ENCODE measurements at places on chromosomes 2 and 18. TPM values are rescaled to one million over a fixed set of nuclear protein-coding genes. Genes with fewer than 3 reads are reported as not detected.

DNA sequence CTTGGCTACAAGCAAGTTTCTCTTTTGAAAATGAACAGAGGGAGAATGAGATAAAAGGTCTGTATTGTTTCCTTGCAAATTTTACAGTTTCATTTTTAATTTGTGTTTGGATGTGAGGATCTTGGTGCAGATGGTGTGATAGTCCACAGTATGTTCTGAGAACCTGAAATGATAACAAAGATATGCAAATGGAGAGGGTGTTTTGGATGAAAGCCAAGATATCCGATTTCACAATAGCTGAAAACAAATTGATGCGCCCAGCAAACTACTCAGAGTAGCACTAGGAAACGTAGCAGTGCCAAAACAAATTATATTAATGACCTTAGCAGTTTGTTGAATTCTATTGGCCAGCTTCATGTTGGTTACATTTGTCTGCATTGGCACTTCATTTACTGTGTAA lies 683.5 kb downstream of the TMEM182 start:
- no peaks in the 10 kb centered on the region for H3K36me3 ChIP-seq
- no peak overlapping the region for H3K27ac ChIP-seq
- no peak overlapping the region for H3K4me3 ChIP-seq
- no peaks in the 10 kb centered on the region for H3K4me1 ChIP-seq
- H3K27me3 ChIP-seq = no peaks in the 10 kb centered on the region

FOXD4L1 gene
- total RNA-seq = under 0.01 TPM

- no peak for DNase-seq
- no peaks in the 10 kb centered on the region for H3K27me3 ChIP-seq
- no peak overlapping the region for H3K4me3 ChIP-seq
- H3K4me1 ChIP-seq = peaks cover 34% of the 10 kb centered on the region
- H3K27ac ChIP-seq = peak overlapping the region; percentile 73
These were observed 315.2 kb upstream of the ZEB2 start for GRCh38 chr2:144834998-144835633.

- H3K36me3 ChIP-seq = no peaks in the 10 kb centered on the region
- DNase-seq = no peak
- peaks cover 5% of the 10 kb centered on the region for H3K4me1 ChIP-seq
These were observed 118.7 kb downstream of the KLHL29 start for GRCh38 chr2:23503682-23504081.

CIB4 gene
- total RNA-seq = not detected

CEP192 gene
- 29.8 TPM for total RNA-seq

HOXD13 gene
- not detected for total RNA-seq

HSBP1L1 gene
- total RNA-seq = 9.4 TPM

DNA sequence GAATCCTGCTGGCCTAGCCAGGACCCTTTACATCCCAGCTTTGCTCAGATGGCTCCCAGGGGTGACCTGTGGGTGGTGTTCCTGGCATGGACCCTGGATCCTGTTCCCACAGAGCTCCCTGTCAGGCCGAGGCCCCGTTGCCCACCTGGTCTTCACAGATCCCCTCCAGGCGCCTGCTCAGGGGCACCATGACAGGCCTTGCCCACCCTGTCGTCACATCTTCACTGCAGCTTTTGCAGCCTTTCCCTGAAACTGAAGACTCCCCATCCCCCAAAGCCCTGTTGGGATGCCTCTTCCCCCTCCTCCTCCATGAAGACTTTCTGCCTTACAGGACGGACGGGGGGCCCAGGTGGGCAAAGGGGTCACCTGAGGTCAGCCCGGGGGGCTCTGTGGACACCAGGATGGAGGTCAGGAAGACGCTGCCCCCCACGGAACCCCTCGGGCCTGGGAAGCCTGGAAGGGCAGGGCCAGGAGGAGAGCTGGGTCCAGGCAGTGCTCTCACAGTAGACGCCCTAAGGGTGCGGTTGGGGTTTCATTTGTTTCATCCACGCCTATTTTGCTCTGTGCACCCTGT lies 13.0 kb upstream of the KIF1A start:
- H3K36me3 ChIP-seq = no peaks in the 10 kb centered on the region
- H3K4me3 ChIP-seq = no peak overlapping the region
- peaks cover 14% of the 10 kb centered on the region for H3K4me1 ChIP-seq
- H3K27ac ChIP-seq = no peak overlapping the region

DNA sequence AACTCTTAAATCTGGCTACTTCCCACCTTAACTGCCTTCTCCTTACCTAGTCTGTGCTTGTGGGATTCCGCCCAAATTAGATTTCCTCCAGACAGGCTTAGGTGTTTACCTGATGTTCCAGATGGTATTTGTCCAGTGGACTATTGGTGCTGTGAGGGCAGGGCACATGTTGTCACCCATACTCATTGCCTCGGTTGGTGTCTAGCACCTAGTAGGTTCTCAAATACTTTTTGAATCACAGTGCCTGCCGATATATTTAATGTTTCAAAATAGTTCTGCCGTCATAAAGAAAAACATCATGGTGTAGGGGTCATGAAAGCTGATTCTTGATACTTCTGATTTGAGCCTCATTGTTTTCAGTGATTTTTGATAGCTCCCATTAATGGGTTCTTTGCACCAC lies 1.1 kb downstream of the SEPTIN2 start:
- no peak for DNase-seq
- H3K4me1 ChIP-seq = peaks cover 50% of the 10 kb centered on the region
- H3K27me3 ChIP-seq = no peaks in the 10 kb centered on the region
- H3K27ac ChIP-seq = peak overlapping the region; percentile 91
- H3K36me3 ChIP-seq = peaks cover 6% of the 10 kb centered on the region

DNA sequence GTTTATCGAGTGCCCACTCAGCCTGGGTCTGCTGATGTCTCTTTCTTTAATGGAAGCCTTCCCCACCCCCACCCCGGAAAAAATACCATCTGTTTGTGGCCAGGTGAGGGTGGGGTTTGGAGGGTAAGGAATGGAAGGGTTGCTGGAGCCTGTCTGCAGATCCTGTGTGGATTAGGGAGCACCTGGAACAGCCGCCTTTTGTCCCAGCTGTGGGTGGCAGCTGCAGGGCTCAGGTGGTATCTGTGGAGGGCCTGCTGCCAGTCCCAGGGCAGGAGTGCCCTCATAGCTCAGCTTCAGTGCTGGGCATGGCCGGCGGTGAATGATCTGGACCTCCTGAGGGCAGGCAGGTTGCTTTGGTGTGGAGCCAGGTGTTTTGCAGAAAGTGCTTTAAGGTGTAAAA lies 45.3 kb downstream of the IMPA2 start:
- H3K36me3 ChIP-seq = no peaks in the 10 kb centered on the region
- H3K27me3 ChIP-seq = no peaks in the 10 kb centered on the region
- no peaks in the 10 kb centered on the region for H3K4me1 ChIP-seq

- H3K36me3 ChIP-seq = no peaks in the 10 kb centered on the region
- no peaks in the 10 kb centered on the region for H3K4me1 ChIP-seq
- no peak overlapping the region for H3K4me3 ChIP-seq
- H3K27ac ChIP-seq = no peak overlapping the region
- H3K27me3 ChIP-seq = no peaks in the 10 kb centered on the region
- no peak for DNase-seq
These were observed 143.0 kb upstream of the SOX11 start for GRCh38 chr2:5548991-5549715.

CD28 gene
- not detected for total RNA-seq

- H3K36me3 ChIP-seq = no peaks in the 10 kb centered on the region
- no peak overlapping the region for H3K4me3 ChIP-seq
- DNase-seq = no peak
- no peak overlapping the region for H3K27ac ChIP-seq
- H3K4me1 ChIP-seq = no peaks in the 10 kb centered on the region
These were observed 120.0 kb upstream of the FSIP2 start for GRCh38 chr2:185618625-185619024.

DNA sequence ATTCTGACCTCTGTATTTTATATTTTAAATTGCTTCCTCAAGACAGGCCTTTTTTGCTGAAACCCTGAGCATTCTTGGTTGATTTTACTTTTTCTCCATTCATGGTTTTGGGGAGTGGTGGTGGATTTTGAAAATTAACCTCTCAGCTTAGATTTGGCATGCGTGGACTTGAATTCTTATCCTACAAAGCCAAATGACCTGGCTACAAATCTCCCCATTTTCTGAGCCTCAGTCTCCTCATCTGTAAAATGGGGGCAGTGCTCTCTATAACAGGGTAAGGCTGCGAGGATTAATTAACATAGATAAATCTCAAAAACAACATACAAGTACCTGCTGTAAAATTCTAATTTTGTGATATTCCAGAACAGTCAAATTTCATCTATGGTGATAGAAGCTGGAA lies 103.4 kb upstream of the CDCA7 start:
- no peak for DNase-seq
- H3K4me1 ChIP-seq = no peaks in the 10 kb centered on the region
- H3K4me3 ChIP-seq = no peak overlapping the region
- H3K36me3 ChIP-seq = no peaks in the 10 kb centered on the region
- H3K27me3 ChIP-seq = no peaks in the 10 kb centered on the region

GRCh38 chr2:75155115-75155514 lies 44.2 kb downstream of the TACR1 start:
- no peak overlapping the region for H3K4me3 ChIP-seq
- H3K27ac ChIP-seq = no peak overlapping the region
- H3K4me1 ChIP-seq = no peaks in the 10 kb centered on the region
- DNase-seq = no peak
- H3K27me3 ChIP-seq = no peaks in the 10 kb centered on the region
- no peaks in the 10 kb centered on the region for H3K36me3 ChIP-seq

DNA sequence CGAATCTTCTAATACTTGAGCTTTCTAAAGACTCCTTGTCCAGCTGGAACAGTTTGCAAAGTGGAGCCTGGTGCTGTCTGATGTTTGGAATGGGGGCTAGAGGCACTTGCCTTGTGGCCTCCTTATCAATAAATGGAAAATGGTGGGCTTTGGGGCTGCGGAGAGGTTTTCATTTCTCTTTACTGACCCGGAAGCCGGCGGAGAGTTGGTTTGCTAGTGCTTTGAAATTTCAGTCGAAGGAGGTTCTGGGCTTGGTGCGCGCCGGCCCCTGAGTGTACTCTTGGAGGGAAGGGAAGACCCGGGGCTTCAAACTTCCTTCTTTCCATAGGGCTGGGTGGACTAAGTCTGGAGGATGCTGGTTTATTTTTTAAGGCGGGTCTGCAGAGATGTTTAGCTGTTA lies 714 bp downstream of the RPIA start:
- no peaks in the 10 kb centered on the region for H3K27me3 ChIP-seq
- peaks cover 15% of the 10 kb centered on the region for H3K4me1 ChIP-seq
- H3K36me3 ChIP-seq = no peaks in the 10 kb centered on the region

- peak overlapping the region; percentile 93 for H3K27ac ChIP-seq
- DNase-seq = peak; percentile 93
- H3K4me3 ChIP-seq = peak overlapping the region; percentile 75
- H3K27me3 ChIP-seq = no peaks in the 10 kb centered on the region
- no peaks in the 10 kb centered on the region for H3K36me3 ChIP-seq
These were observed 11.5 kb downstream of the TEX44 start for GRCh38 chr2:231604101-231604684.

STARD6 gene
- not detected for total RNA-seq

ANKRD62 gene
- total RNA-seq = not detected

DNA sequence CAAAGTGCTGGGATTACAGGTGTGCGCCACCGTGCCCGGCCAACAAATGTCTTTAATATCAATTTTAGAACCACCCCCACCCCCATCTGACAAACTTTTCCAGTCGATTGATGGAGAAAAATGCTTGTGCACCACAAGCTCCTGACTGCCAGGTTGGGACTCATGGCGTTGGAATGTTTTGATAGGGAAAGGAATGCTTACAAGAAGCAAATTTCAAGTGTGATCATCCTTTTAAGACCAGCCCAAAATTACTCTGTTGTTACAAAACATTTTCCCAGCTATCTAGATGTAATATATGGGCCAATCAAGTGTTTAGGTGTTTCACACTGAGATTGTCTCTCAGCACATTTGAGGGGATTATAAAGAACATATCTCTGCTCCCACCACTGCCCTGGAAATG lies 45.2 kb downstream of the UBXN4 start:
- DNase-seq = peak; percentile 88
- peak overlapping the region; percentile 80 for H3K27ac ChIP-seq
